ENCODE measurements at places on chromosomes 7 and 10.

GRCh38 chr10:19623321-19623720 lies 192.9 kb upstream of the PLXDC2 start:
- DNase-seq: no peak

DNA sequence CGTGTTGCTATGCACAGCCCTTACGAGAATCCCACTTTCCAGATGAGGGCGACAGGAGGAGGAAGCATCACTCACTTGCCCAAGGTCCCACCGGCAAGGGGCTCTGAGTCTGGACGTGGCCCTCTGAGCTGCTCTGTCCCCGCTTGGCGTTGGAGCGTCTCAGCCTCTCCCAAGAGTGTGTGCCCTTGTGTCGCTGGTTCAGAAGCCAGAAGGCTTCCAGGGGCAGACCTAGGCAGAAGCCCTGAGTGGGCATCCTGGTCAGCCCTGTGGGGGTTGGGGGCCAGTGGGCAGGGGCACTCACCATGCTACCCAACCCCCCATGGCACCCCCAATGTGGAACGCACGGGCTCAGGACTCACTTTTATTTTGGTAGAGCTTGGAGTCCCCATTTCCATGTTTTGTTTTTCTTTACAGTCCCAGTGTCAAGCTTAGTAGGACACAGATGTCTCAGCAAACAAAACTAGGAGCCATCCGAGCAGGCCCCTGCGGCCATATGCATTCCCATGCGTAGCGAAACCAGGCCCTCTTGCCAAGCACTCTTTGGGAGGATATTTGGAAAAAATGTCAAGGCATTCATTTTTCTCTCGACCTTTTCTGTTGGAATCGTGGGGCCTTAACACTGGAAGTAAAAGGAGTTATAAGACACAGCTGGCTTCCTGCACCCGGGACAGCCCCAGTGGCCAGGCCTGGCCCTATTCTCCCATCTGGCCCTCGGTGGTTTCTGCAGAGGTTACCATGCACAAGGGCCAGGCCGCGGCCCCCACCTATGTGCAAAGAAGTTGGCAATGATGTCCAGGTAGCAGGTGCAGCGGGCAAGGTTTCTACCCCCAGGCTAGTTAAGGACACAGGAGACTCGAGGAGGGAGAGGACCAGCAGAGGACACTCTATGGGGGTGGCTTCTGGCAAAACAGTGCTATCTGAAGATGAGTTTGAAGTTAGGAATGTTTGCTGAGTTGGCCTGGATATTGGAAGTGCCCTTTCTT lies 97.0 kb downstream of the LHPP start:
- peak; percentile 41 for DNase-seq

GRCh38 chr10:74213571-74214162 lies 62.6 kb downstream of the ADK start:
- no peak for DNase-seq

GRCh38 chr10:33930079-33930478 lies 595.6 kb upstream of the NRP1 start:
- DNase-seq: no peak

GRCh38 chr10:129075508-129075907 lies 391.5 kb upstream of the MGMT start:
- no peak for DNase-seq

DNA sequence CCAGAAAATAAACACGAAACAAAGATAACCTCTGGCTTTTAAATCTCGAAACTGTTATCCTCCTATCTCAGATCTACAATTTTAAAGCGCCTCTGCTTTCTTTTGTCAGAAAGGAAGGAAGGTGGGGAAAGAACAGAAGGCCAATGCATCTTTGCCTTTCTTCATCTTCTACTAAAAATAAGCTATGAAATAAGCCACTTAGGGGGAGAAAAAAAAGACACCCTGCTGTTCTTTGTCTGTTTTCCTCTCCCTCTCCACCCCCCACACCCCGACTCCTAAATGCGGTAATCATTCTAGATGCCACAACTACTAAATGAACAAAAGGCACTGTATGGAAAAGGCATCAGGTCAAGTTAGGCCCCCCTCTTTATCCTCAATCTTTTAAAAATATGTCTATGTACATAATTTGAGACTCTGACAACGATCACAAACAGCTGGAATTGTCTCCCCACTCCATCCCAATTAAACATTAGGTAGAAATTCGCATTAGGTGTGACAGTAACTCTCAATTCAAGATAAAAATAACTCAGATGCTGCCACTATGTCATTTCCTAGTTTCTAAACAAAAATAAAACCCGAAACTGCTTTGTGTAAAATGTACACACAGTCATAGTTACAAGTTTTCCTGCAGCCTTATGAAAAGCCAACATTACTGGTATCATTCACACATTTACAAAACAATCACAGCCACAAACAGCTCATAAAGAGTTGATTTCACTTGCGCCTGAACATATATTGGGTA lies 2.4 kb downstream of the UBE2H start:
- DNase-seq: no peak

GRCh38 chr10:76255241-76255640 lies 823.8 kb downstream of the LRMDA start:
- DNase-seq: no peak

GRCh38 chr10:49662169-49662830 lies 17.2 kb upstream of the C10orf53 start:
- no peak for DNase-seq

DNA sequence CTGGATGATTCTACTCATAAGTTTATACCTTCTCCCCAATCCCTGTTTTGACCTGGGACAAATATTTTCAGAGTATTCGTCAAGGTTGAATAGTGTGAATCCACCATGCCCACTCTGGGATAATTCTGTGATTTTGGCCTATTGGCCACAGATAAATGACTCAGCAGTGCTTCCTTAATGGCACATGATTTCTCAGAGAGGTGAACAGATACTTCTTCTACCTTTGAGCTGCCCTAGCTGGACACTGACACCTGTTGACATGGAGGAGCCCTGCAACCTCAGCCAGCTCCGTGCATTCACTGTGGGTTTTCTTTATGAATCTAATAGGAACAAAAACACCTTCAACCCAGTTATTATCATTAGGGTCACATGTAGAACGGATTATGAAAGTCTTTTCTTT lies 40.9 kb upstream of the HPS1 start:
- no peak for DNase-seq

GRCh38 chr10:95865814-95866466 lies 41.8 kb upstream of the CC2D2B start:
- DNase-seq: no peak

GRCh38 chr7:15489383-15489782 lies 72.4 kb downstream of the AGMO start:
- no peak for DNase-seq

- no peak for DNase-seq
These were observed 128.9 kb downstream of the NRCAM start for GRCh38 chr7:108327353-108327752.

- no peak for DNase-seq
These were observed 68.2 kb upstream of the C10orf120 start for GRCh38 chr10:122767621-122768388.

DNA sequence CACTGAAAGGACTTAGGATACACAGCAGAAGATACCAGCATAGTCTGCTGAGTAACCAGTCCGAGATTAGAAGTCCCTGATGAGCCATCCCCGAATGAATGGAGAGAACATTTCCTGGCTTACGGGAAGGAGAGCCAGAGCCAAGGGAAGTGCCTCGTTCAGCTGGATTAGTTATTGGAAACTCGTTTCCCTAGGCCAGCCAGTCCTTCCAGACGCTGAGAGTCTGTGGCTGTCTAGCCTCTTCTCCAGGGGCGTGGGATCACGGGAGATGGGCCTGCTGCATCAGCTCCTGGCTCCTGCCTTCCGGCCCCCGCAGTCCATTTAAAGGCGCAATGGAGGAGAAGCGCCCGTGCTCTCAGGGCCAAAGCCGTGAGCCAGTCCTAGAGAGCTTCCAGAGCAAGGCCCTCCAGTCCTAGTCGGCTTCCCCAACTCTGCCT lies 712.8 kb downstream of the PARD3 start:
- no peak for DNase-seq
